ENCODE measurements at places on chromosomes 5 and 9. TPM values are rescaled to one million over a fixed set of nuclear protein-coding genes. Genes with fewer than 3 reads are reported as not detected.

Gene ANKHD1
- 124 TPM for total RNA-seq

Gene JAK2
- 27.0 TPM for total RNA-seq

Gene SHROOM1
- total RNA-seq: 4.4 TPM

Gene GZMA
- 1,065 TPM for total RNA-seq

Gene TMEM232
- total RNA-seq: 0.76 TPM

Gene TCOF1
- total RNA-seq: 95.3 TPM

Gene CETN3
- 28.0 TPM for total RNA-seq

Gene C1QTNF3
- total RNA-seq: 3.8 TPM

Gene SPINK7
- not detected for total RNA-seq

Gene DRD1
- total RNA-seq: not detected

Gene FGF18
- not detected for total RNA-seq

Gene ITK
- 209 TPM for total RNA-seq

Gene PCDHGA3
- total RNA-seq: 0.15 TPM

Gene PBX3
- 20.7 TPM for total RNA-seq

Gene ALG2
- total RNA-seq: 20.2 TPM

Gene DNAH5
- total RNA-seq: not detected

Gene CMYA5
- 0.12 TPM for total RNA-seq

Gene CCNJL
- total RNA-seq: not detected

Gene HTR4
- total RNA-seq: not detected

Gene PCDHB15
- total RNA-seq: not detected

Gene PCDHB6
- not detected for total RNA-seq

Gene PAEP
- not detected for total RNA-seq

Gene ARHGEF37
- total RNA-seq: 0.37 TPM

Gene PCA3
- total RNA-seq: not detected

Gene LCN1
- total RNA-seq: not detected

Gene ACSL6
- 10.9 TPM for total RNA-seq

Gene TAS2R1
- not detected for total RNA-seq

Gene C5
- 3.0 TPM for total RNA-seq

Gene ABCA2
- total RNA-seq: 73.6 TPM

Gene TMED7
- 41.8 TPM for total RNA-seq

Gene ANXA2R
- total RNA-seq: 32.0 TPM

Gene WNK2
- total RNA-seq: not detected

Gene PCDHB13
- not detected for total RNA-seq

Gene ROR2
- 3.0 TPM for total RNA-seq

Gene FBP2
- total RNA-seq: not detected

Gene GAS1
- 0.07 TPM for total RNA-seq

Gene C5orf46
- total RNA-seq: not detected

Gene CA9
- 0.85 TPM for total RNA-seq

Gene DNAJB5
- total RNA-seq: 5.5 TPM

Gene BTNL3
- total RNA-seq: not detected

Gene SLC36A2
- not detected for total RNA-seq

Gene EGFL7
- 1.1 TPM for total RNA-seq

Gene IFNE
- total RNA-seq: not detected

Gene NUP155
- total RNA-seq: 62.4 TPM

Gene MYORG
- 4.2 TPM for total RNA-seq

Gene TMEM8B
- 1.2 TPM for total RNA-seq

Gene SPINK4
- not detected for total RNA-seq

Gene NR2F1
- not detected for total RNA-seq

Gene CTSL
- not detected for total RNA-seq

Gene OMD
- total RNA-seq: not detected

Gene ADGRV1
- 0.18 TPM for total RNA-seq

Data from activated CD8-positive, alpha-beta memory T cell treated with anti-CD3 and anti-CD28 coated beads, Interleukin-2, amount 10 ng/mL, durations not matched to agents 7 days and 5 days (primary cell).